ENCODE measurements at places on chromosomes 1 and 21.

DNA sequence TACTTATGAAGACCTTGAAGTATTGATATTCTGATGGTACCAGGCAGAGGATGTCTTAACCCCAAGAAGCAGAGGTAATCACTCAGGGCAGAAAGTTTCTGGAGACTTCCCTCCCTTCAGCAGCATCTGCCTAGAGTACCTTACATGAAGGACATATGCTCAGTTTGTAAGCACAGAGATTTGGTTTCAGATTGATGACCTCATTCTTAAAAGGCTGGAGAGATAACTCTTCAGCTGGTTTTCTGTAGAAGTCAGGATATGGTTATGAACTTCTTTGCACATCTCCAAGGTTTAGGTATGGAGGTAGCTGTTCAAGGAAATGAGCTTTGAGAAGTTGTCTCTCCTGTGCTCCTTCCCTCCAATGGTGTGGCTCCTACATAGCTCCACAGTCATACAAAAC, 148.7 kb downstream of the HHIPL2 start:
- DNase-seq, result no peak

DNA sequence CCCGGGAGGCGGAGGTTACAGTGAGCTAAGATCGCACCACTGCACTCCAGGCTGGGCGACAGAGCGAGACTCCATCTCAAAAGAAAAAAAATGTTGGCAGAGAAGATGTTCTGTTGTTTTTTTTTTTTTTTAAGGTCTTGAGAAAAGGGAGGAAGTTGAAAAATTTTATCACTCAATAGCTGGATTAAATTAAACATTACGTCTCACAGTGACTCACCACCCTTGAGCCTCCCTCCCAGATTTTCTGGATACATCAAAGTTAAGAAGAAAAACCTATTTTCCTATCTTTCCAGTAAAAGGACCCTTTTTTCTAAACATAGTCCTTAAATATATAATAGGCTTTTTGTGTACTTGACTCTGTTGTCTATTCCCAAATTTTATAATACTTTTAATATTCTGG, 35.5 kb downstream of the IFNAR1 start:
- no peak for DNase-seq

GRCh38 chr1:76562292-76562691, 305.0 kb upstream of the ST6GALNAC5 start:
- no peak for DNase-seq

DNA sequence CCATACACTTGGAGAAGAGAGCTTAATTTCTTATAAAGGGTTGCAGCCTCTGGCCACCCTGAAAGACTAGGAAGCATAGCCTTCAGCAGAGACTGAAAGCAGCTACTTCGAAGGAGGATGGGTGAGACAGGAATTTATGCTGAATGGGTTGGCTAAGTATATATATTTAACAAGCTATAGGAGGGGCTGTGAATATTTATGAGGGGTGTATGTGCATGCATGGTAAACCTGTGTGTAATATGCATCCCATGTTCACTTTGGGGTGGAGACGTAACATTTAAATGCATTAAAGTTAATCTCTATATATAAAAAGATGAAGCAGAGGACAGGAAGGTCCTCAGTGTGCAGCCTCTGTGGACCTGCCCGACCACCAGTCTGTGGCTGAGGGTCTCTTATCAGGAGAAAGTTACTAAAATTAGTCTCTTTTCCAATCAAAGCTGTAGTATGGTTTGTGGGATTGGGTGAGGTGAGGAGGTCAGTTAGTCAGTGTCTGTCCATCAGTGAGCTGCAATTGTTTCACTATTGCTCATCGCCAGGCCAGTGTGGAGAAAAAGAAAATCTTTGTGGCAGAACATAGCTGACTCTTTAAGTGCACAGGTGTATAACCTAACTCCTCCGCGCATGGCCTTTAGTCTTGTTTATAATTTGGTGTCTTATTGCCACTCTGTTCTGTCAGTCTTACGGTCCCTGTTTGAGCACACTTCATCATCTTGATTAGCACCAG, 35.4 kb upstream of the DSCAM start:
- DNase-seq, result no peak

GRCh38 chr1:225509770-225510169, 81.9 kb upstream of the LBR start:
- no peak for DNase-seq

GRCh38 chr1:15095496-15095875, 58.1 kb upstream of the TMEM51 start:
- DNase-seq, result no peak

DNA sequence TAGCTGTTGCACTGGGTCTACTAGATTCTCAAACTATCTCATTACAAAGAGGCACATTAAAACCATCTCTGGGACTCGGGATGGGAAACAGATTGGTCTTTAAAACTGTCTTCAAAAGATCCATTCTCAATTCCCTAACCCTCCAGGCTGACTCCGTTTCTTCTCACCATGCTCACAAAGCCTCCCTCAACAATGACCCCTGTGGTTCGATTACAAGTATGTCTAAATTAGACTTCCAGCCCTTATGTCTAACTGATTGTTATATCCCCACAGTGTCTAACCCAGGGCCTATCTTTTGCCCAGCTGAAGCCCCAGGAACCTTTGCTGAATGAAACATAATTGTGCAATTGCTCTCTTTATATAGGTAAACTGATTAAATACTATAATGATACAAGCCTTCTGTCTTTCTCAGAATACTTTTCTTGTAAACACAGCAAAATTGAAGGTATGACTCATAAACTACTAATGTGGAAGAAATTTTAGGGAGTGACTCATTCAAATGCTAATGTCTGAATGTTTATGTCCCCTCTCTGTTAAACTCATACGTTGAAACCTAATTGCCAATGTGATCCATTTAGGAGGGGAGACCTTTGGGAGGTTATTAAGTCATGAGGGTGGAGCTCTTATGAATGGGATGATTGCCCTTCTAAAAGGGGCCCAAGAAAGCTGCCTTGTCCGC, 65.6 kb upstream of the DAB1 start:
- no peak for DNase-seq

DNA sequence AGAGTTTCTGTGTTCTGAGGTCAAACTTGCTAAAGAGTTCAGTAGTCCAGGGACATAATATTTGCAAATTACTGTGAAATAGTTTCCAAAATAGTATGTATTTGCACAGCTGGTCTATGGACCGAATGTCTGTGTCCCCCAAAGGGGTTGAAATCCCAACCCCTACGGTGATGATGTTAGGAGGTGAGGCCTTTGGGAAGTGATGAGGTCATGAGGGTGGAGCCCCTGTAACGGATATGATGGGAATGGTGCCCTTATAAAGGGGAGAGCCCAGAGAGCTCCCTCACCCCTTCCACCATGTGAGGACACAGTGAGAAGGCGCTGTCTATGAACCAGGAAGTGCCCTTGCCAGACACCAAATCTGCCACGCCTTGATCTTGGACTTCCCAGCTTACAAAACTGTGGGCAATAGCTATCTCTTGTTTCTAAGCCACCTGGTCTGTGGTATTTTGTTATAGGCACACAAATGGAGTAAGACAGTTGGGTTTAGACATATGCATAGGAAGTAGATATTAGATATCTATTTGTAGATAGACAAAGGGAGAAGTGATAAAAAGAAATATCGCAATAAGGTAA, 21.7 kb downstream of the RNF187 start:
- DNase-seq, result no peak

DNA sequence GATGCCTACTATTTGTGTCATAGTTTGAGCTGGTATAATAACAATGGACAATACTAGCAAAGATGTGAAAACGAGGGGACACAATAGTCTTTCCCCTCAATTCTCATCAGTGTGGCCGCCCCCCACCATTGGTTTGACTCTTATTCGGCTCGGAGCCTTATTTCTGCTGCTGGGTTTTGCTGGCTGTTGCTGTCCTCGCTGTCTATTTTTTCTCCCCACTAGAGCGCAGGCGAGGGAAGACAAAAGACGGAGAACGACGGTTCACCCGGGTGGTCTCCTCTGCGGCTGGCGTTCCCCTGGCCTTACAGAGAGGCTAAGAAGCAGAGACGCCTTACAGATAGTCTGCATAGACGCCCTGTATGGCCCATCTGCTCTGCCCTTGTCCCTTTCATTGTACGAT, 19.4 kb downstream of the CLIC6 start:
- no peak for DNase-seq

- DNase-seq, result no peak
These were observed 247.3 kb downstream of the PLPP3 start for GRCh38 chr1:56331892-56332567.

DNA sequence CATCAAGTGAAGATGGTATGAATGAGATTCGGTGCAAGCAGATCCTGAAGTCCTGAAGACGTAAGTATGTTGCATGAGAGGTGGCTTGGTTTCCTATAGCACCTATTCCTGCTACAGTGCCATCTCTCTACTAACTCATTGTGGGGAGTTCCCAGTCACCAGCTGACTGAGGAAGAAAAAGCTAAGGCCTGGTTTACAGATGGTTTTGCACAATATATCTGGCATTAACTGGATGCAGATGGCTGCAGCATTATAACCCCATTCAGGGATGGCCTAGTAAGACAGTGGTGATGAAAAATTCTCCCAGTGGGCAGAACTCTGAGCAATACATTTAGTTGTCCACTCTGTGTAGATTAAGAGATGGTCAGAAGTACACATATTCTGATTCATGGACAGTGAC, 36.7 kb downstream of the RTCA start:
- DNase-seq, result no peak

DNA sequence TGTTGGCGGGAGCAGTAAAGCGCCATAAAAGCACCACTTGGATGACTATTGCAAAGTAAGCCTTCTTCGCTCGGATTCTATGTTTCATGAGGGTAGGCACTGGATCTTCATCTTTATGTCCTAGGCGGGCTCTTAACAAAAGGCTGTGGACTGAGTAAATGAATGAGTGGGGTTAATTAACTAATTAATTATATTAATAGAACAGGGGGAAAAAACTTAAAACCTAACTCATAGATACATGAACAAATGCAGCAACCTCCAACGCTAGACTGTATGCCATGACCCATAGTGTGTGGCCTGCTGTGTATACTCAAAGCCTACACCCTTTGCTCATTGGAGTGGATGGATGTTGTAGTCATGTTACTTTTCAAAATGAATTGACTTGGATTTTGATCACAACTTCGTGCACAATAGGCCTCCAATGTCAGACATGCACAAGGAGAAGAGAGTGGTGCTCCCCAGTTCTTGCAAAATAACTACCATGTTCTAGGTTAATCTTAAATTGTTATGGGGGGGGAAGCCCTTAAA, 417 bp upstream of the GFI1 start:
- no peak for DNase-seq

DNA sequence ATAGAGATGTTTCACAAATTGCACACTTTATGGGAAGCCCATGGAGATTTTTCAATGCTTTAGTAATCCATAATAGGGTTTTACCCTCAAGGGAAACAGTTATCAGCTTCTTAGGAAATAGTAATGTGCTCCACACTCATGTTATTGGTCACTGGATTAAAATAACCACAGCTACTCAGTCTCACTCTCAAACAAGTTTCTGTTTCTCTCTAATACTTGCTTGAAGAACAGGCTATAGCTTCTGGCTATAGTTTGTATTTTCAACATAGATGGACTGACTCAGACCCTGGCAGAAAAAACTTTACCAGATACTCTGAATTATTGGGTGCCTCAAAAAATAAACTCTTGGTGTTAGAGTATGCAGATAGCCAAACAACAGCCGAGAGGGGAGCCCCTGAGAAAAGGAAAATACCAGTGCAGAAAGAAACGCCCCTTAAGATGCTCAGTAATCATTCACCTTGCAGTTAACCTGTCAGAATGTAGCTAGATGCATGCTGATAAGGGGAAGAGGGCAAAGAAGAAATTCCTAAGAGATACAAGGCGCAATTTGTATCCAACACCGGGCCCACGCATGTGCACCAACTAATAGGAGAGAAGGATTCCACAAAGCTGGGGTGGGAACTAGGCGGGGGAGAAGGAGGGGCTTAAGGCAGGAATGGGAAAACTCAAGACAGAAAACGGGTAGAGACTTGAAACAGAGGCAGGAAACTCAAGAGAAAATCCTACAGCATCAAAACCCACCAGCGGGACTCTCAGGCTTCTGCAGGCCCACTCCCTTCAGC, 30.4 kb upstream of the PDE4B start:
- peak; percentile 55 for DNase-seq

- DNase-seq, result no peak
These were observed 64.8 kb downstream of the SLX9 start for GRCh38 chr21:45004481-45005247.

DNA sequence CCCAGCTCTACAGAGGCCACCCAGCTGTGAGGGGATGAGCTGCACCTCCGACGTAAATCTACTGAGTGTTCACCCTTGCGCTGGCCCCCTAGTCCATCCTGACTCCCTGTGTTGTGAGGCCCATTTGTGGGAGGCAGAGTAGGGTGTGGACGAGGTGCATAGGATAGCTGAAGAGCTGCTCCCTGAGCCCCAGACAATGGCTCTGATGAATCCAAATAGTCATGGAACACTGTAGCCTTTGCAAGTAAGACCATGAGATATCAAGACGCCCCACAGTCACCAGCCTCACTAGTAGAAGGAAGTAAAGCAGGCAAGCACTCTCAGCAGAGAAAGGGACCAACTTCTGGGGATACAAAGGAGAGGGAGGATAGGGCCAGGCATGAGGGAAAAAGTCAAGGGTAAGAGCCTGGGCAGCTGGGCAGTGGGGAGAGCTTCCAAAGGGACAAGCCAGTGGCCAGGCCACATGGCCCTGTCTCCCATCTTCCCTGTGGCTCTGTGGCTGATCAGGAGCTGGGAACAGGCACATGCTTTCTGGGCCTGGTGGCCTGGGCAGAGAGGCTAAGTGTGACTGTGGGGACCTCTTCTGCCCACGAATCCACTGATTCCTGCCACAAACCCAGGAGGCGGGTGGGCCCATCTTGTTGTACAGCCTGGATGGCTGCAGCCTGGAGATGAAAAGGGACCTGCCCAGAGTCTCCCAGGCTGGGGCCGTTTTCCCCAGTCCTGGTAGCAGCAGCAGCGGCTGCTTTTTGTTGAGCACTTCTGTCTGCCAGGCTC, 55.5 kb upstream of the EPS8L3 start:
- peak; percentile 40 for DNase-seq

GRCh38 chr1:168433238-168433637, 110.6 kb downstream of the XCL2 start:
- no peak for DNase-seq

DNA sequence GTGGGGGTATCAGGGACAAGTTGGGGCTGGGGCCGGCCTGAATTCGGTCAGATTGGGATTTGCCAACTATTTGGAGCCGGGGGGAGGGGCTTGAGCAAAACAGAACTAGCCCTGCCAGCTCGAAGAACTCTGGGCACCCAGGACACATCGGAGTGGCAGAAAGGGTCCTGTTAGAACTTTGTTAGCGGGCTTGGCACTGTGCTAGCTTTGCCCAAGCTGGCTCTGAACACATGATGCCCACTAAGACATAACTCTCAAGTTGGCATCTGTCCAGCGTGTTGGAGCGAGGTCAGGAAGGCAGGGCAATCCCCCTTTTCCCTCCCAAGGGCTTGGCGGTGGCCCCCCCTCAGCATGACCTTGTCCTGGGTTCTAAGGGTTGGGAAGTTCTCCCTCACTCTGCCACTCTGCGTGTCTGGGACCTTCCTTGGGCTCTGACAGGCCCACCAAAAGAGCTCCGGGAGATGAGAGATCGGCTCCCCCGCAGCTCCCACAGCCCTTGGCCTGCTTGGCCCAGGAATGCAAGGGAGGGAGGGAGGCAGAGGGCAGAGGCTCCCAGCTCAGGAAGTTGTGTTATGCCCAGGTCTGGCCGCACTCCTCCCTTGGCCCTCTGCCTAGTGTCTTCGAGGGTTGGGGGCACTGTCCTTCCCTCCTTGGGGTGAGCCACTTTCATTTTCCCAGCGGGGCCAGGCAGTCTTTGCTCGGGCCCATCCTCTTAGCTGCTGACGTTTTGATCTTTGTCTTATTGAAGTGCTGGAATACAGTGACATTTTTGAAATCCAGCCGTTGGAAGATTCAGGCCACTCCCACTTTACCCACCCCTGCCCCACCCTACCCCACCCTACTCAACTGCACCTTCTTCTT, 1.2 kb downstream of the LMNA start:
- DNase-seq, result peak; percentile 85
